ENCODE measurements at places on chromosomes 7 and 10.

DNA sequence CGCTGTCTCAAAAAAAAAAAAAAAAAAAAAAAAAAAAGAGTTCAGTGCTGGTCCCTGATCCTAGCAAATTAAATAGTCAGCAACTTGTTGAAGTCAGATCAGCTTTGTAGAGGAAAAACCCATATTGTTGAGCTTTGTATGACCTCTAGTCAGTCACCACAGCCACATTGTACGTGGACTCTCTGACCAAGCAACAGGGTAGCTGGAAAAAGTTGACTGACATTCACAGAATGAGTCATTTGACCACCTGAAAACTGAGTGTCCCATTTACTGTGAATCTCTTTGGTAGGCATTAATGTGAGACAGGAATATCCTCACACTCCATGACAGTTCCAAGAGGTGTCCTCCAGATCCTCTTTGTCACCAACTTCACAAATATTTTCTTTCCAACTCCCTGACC lies 371.1 kb downstream of the LRRTM3 start:
- DNase-seq: no peak

GRCh38 chr7:118232837-118233236 lies 8.3 kb downstream of the ANKRD7 start:
- DNase-seq: no peak

DNA sequence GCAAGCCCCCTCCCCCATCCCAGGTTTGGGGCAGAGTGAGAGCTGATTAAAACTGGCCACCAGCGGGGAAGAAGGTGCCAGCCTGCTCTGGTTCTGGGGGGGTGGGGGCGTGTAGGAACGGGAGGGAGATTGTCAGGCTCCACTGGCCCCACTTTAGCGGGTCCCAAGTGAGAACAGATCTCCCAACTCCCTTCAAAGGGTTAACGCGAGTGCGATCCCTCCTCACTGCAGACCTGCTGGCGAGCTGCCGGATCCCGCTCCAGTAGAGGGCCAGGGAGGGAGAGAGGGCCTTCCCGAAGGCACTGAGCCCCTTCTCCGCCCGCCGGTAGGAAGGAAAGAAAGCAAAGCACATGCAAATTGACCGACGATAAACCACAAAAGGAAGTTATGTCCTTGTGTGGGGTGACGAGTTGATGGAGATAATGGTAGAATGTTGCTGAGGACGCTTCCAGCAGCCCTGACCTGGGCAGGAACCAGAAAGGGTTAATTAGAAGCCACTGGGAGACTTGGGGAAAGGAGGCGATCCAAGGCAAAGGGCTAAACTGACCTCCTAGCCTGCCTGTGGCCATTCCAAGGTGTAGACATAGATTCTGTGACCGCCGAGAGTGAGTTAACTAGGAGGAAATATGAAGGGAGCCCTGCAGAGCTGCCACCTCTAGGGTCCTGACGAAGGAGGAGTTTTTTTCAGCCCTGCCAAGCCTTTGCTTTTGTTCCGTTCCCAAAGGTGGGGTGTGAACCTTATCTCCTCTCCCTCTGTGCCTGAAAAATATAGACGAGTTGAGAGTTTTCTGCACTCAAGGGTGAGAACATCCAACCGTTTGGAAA lies 1.5 kb downstream of the NRG3 start:
- DNase-seq: no peak

- DNase-seq: no peak
Measured at GRCh38 chr7:51311166-51311565, 5.4 kb downstream of the COBL start.

GRCh38 chr10:51079331-51079730 lies 5.0 kb downstream of the PRKG1 start:
- no peak for DNase-seq

GRCh38 chr10:130967161-130967560 lies 344.4 kb downstream of the TCERG1L start:
- no peak for DNase-seq

- no peak for DNase-seq
Measured at GRCh38 chr7:50068850-50069551, 24.0 kb downstream of the ZPBP start.

- no peak for DNase-seq
Measured at GRCh38 chr7:101586078-101586905, 42.8 kb downstream of the MYL10 start.

GRCh38 chr10:69685802-69686585 lies 55.9 kb downstream of the FAM241B start:
- DNase-seq: no peak

DNA sequence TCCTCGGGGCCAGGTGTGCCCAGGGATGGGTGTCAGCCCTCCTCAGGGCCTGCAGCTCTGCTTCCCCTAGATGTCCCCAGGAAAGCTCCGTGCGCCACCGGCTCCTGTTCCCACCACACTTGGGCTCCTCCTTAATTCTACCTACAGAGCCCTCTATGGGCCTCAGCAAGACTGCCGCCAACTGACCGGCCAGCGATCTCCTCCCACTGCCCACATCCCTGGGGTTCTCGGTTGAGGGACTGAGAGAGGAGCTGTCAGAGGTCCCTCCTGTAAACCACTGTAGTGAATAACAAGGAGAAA lies 5.3 kb upstream of the LDB3 start:
- no peak for DNase-seq

DNA sequence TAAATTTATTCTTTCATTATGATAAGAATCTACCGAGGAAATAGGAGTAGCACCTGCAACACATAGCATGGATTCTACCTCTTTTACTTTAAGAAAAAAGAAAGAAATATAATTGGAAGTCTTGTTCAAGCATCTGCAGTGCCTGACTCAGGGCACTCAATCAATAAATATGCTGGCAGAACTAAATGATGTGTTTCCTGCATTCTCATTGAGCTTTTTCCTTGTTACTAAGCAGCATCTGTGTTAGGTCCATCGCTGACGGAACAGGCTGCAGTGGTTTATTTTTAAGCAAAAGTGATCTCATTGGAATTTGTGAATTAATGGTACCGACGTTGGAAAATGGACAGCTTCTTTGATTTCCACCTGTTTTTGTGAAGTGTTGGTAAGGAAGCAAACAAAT lies 417.5 kb downstream of the DPP6 start:
- DNase-seq: no peak

DNA sequence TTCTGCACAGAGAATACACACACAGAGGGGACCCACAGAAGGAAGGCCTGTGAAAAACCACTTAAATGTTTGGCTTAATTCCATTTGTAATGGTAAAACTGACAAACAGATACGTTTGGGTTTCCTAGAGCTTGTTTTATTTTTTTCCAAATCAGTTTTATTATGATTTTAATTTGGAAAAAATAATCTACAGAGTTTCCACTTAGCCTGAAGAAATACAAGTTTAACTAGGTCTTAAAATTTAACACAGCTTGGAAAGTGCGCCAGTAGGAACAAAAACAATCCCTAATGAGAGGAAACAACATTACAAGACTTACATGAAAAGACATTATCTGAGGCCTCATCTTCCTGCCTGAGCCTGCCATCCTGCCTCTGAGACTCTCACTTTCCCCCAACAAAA lies 58.5 kb upstream of the CARD11 start:
- DNase-seq: no peak

Data from stimulated activated naive CD8-positive, alpha-beta T cell treated with anti-CD3 and anti-CD28 coated beads, Interleukin-15, Interleukin-2, amounts not matched to agents 100 U/mL and 50 U/mL, for 24 hours (primary cell).